ENCODE measurements at places on chromosomes 7 and 10. TPM values are rescaled to one million over a fixed set of nuclear protein-coding genes. Genes with fewer than 3 reads are reported as not detected.

GRCh38 chr10:117626228-117626627 is 83.7 kb downstream of the EMX2 start:
- H3K4me3 ChIP-seq, result no peak overlapping the region
- H3K27ac ChIP-seq, result no peak overlapping the region
- peaks cover 9% of the 10 kb centered on the region for H3K27me3 ChIP-seq
- DNase-seq, result no peak
- no peaks in the 10 kb centered on the region for H3K4me1 ChIP-seq

- H3K27ac ChIP-seq, result no peak overlapping the region
- no peak for DNase-seq
- no peaks in the 10 kb centered on the region for H3K27me3 ChIP-seq
- H3K4me1 ChIP-seq, result peaks cover 7% of the 10 kb centered on the region
These were observed 13.5 kb downstream of the LRRC20 start for GRCh38 chr10:70368774-70369482.

GRCh38 chr10:59823111-59823510 is 69.9 kb upstream of the MRLN start:
- DNase-seq, result no peak
- H3K27ac ChIP-seq, result no peak overlapping the region
- peaks cover 19% of the 10 kb centered on the region for H3K36me3 ChIP-seq
- no peaks in the 10 kb centered on the region for H3K27me3 ChIP-seq

DNA sequence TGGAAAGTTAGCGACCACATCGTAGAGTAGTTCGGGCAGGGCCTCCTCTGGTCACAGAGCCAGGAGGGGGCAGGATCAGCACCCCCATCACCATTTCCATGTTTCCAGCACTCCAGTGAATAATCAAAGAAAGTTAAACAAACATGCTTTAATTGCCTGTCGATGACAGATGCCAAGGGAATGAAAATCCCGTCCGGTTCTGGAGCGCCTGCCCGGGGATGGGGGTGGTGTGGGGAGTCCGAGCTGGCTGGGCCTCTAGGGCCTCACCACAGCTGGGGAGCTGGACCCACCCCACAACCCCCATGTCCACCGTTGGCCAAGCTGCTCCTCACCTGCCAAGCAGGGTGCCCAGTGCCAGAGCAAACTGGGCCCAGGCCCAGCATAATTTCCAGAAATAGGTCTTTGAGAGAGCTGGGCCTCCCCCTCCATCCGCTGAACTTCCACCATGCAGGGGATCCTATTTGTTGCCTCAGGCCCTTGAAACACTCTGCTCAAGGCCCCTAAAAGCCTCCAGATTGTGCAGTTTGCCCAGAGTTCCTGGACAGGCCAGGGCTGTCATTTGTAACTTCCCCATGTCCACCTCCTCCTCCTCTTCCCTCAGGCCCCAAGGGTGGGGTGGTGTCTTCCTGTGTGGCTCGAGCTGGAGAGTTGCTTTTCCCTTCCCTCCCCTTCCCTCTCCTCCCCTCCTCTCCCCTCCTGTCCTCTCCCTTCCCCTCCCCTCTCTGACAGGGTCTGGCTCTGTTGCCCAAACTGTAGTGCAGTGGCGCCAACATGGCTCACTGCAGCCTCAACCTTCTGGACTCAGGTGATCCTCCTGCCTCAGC is 101.0 kb downstream of the MYL10 start:
- DNase-seq, result no peak
- no peak overlapping the region for H3K4me3 ChIP-seq
- H3K27ac ChIP-seq, result no peak overlapping the region
- H3K27me3 ChIP-seq, result peaks cover 37% of the 10 kb centered on the region
- no peaks in the 10 kb centered on the region for H3K4me1 ChIP-seq
- peaks cover 8% of the 10 kb centered on the region for H3K36me3 ChIP-seq

- no peak overlapping the region for H3K27ac ChIP-seq
- DNase-seq, result no peak
- no peaks in the 10 kb centered on the region for H3K27me3 ChIP-seq
- no peaks in the 10 kb centered on the region for H3K36me3 ChIP-seq
- H3K4me1 ChIP-seq, result no peaks in the 10 kb centered on the region
These were observed 74.8 kb downstream of the CDK1 start for GRCh38 chr10:60853107-60853506.

ZNF273 gene
- 12.5 TPM for polyA plus RNA-seq

Measured in naive B cell (primary cell).